ENCODE measurements at places on chromosomes 6 and 20.

- no peak for DNase-seq
Measured at GRCh38 chr6:26576407-26576843, 20.3 kb upstream of the ABT1 start.

- no peak for DNase-seq
Measured at GRCh38 chr6:111794727-111795452, 78.4 kb downstream of the FYN start.

- DNase-seq, result no peak
Measured at GRCh38 chr20:44422083-44422482, 53.6 kb upstream of the TTPAL start.

GRCh38 chr6:137699031-137699683 is 167.9 kb upstream of the TNFAIP3 start:
- DNase-seq, result peak; percentile 41

GRCh38 chr6:152160346-152160745 is 352.9 kb downstream of the ESR1 start:
- DNase-seq, result no peak

DNA sequence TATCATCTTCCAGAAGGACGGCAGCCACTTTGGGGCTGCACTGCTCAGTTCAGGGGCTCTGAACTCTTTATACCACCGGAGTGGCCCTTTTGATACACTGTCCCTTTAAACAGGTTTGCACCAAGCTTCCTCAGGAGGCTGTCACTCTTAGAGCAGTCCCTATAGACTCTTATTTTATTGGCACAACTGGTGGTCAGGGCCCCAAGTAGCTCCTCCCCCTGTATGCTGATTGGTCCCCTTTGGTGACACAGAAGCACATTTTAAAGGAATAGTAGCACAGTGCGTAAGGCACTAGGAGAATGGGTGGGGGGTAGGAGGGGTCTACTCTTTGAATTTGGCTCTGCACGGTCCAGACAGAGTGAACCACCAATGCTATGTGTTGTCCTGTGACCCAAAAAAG is 122.6 kb upstream of the MLN start:
- no peak for DNase-seq

DNA sequence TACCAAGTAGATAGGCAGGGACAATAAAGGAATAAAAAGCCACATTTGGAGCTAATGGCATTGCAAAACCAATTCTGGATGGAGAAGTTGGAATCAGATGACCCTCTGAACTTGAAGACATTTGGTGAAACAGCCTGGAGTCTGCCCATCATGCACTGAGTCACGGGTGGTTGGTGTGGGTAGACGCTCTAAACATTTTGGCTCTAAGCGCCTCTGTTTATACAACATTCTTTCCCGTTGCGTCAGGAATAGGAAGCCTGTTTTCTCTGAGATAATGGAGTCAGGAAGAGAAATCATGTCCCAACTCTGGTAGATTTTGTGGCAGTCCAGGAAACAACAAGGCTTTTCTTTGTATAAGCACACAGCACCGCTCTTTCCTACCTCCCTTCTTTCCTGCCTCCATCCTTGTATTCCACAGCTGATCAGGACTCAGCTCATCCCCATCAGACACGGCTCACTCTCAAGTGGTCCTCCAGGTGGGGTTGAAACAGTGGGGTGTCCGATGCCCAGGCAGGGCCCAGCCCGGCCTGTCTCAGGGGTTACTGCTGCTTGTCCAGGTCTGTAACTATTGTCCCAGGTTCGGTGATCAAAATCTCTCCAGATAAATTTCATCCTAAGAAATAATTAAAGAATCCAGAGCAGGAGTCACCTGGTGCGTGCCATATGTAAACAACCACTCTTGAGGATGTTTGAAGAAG is 12.1 kb upstream of the RAMACL start:
- DNase-seq, result no peak

DNA sequence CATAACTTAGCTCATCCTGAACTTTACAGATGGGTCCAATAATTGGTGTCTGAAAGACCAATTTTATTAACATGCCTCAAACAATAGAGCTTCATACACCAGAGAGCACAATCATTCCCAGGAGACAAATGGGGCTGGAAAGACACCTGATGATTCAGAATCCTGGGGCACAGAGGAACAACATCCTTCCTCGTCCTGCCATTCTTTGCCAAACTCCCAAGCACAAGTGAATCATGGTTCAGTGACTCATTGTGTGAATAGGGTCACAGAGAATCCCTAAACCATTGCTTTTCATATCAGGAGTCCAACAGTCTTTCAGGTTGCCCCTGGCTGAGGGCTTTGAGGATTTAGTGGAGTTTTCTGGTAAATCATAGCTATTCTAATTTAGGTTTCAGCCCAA is 266.4 kb upstream of the BMP2 start:
- no peak for DNase-seq

DNA sequence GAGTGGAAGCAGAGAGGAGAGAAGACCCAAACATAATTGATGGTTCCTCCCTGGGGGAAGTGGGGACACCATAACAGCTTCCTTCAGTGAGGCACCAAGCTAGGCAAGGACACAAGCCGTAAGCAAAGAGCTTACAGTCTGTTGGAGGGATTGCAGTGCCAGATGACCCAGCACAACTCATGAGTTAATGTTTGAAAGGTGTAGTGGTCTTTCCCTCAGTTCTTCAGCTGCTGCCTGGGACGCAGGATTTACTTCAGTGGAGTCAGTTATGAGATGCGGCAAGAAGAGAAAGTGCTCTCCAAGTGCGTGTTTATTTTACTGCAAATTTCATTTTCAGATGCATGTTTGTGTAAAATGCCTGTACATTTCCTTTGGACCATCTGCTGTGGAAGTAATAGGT is 38.7 kb upstream of the SLC17A4 start:
- DNase-seq, result no peak

DNA sequence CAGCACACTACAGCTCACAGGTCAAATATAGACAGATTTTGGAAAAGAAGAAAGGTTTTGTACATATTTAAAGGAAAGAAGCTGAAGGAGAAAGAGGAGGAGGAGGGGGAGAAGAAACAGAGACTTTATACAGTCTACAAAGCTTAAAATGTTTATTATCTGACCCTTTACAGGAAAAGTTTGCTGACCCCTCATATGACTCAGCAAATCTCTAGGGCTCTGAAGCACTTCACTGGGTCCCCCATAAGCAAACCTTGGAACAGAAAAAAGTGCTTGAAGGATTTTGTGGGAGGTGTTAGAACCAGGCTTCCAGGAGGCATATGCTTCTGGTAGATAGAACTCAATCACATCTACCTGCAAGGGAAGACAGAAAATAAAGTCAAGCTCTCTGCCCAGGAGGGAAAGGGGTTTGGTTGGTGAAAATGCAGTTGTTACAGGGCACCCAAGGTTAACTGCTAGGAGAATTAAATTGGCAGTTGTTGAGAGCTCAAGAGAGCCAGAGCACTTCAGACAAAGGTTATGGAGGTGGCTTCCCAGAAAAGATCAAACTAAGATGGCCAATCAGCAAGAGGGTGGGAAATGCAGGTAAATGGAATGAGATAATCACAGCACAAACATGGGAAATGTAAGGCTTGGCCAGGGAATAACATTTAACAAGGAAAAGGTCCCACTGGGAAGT is 207.4 kb upstream of the SGK1 start:
- DNase-seq, result no peak

- DNase-seq, result no peak
Measured at GRCh38 chr6:128493877-128494276, 26.5 kb downstream of the PTPRK start.

DNA sequence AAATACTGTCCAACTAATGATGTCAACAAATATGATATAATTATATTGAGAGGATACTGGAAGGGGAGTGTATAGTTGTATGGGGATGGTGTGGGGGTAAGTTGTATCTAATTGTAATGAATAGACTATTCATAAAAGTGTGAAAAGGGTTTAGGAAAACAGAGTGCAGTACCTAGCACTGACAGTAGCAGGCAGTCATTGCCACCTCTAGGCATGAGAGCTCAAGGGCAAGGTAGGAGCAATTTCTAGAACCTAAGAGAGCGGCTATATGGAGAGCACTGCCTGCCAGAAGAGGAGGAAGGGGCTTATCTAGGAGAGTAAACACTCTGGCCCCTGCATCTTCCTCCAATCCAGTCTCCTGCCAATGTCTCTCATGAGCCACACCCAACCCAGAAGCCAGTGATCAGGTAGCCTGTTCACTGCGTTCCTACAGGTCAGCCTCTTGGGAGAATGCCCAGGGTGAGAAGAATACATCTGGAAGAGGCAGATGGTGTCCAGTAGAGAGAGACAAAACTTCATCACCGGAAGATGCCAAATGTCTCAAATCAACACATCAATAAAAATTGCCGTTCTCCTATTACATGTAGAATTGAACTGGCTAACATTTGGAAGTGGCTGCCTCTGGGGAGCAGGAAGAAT is 200.0 kb downstream of the LY86 start:
- DNase-seq, result no peak

DNA sequence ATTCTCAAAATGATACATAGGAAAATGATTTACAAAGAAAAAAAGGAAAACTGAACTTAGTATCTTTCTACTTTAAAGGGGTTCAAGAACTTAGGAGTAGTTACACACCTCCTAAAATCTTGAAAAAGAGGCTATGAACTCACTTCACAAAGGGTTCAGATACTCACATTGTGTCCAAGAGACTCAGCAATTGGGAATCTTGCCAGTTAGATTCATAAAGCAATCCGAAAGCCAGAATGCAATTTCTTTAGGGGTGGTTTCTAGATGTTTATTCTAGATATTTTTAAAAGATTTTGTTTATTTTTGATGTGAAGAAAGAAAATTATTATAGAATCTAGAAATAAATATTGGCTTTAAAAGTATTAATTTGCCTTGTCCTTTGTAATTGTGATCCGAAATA is 1.7 kb upstream of the MYB start:
- no peak for DNase-seq

- DNase-seq, result no peak
Measured at GRCh38 chr6:46734867-46735719, at the start of gene PLA2G7. Gene PLA2G7, minus strand, starts transcription at chr6:46735375. Its CDS starts 12,484 bp downstream, at chr6:46722891.
